ENCODE measurements at places on chromosomes 7 and 10. TPM values are rescaled to one million over a fixed set of nuclear protein-coding genes. Genes with fewer than 3 reads are reported as not detected.

The ADCY1 gene
- 5.7 TPM for total RNA-seq

The SHTN1 gene
- 13.1 TPM for total RNA-seq

GRCh38 chr7:108227366-108227765 lies 97.2 kb upstream of the LAMB4 start:
- no peak for DNase-seq

- DNase-seq = no peak
Measured at GRCh38 chr10:3588346-3588745, 196.7 kb downstream of the KLF6 start.

DNA sequence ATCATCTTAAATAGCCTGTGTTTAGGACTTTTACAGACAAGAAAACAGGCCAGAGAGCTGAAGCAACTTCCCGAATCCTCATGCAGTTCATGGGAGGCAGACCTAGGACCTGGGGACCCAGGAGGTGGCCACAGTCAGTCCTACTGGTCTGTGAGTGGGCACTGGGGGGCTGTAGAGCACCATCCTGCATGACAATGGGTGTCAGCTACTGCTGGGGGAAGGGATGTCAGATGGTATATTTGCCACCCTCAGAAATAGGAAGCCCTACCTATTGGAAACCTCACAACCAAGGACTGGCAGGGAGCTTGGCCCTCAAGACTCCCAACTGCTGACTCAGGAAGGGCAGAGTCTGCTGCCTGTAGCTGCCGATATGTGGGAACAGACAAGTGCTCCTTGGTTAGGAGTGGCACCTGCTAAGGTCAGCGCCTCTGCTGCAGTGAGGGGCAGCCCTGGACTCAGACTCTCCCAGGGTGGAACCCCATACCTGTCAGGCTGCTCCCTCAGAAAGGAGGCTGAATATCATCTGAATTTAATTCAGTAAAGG lies 29.7 kb downstream of the OGDH start:
- DNase-seq = no peak
